ENCODE measurements at places on chromosomes 12 and 14.

GRCh38 chr14:58668848-58669480 lies 31.2 kb downstream of the DACT1 start:
- no peak for DNase-seq
- H3K27ac ChIP-seq = no peak overlapping the region
- H3K4me3 ChIP-seq = no peak overlapping the region
- no peaks in the 10 kb centered on the region for H3K36me3 ChIP-seq
- peaks cover 2% of the 10 kb centered on the region for H3K27me3 ChIP-seq

GRCh38 chr12:46675736-46676135 lies 150.1 kb downstream of the SLC38A4 start:
- H3K27me3 ChIP-seq = no peaks in the 10 kb centered on the region
- H3K36me3 ChIP-seq = no peaks in the 10 kb centered on the region
- no peaks in the 10 kb centered on the region for H3K4me1 ChIP-seq
- no peak overlapping the region for H3K4me3 ChIP-seq
- H3K27ac ChIP-seq = no peak overlapping the region

DNA sequence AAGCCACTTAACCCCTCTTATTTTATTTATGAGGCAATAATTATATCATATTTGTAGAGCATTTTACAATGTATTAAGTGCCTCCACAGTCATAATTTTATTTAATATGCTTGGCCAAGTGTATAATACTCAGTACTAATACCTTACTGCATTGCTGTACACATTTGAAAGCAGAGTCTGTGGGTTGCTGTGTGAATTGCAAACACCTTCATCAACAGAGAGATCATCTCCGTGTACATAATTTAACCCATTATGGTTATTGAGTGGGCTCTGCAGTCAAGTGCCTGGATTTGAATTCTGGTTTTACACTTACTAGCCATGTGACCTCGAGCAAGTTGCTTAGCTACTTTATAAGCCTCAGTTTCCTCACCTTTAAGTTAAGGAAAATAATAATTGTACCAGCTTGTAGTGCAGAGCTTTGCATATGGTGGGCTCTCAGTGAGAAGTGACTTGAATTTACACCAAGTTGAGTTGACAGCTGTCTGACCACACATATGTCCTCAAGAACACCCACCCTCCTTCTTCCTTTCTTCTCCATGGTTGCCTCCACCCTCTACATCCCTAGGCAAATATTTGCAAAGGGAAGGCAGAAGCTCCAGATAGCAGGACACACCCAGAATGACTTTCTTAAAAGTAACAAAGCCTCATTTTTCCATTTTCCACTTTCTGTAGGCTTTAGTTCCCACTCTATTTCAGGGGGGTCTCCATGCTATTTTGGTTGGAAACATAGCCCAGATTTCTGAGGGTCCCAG lies 12.3 kb downstream of the CRACR2A start:
- no peak overlapping the region for H3K27ac ChIP-seq
- peaks cover 40% of the 10 kb centered on the region for H3K36me3 ChIP-seq
- H3K4me1 ChIP-seq = peaks cover 20% of the 10 kb centered on the region
- no peak for DNase-seq
- no peaks in the 10 kb centered on the region for H3K27me3 ChIP-seq
- no peak overlapping the region for H3K4me3 ChIP-seq

DNA sequence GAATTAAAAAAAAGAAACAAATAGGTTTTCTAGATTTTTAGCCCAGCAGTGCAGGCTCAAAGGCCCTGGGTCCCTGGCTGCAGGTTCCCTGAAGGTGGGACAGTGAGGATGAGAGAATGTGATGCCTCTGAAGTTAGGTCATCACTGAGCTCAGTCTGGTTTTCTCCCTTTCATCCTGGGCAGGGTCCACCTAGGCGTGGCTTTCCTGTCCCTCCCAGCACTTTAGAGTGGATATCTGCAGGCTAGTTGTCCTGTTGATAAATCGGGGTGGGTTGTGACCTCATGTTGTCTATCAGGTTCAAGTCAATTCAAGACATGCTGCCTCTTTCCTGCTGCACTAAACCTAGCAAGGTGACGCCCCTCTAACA lies 60.9 kb downstream of the MAP1LC3B2 start:
- no peaks in the 10 kb centered on the region for H3K36me3 ChIP-seq
- no peak overlapping the region for H3K4me3 ChIP-seq
- no peak overlapping the region for H3K27ac ChIP-seq
- peaks cover 5% of the 10 kb centered on the region for H3K27me3 ChIP-seq
- no peaks in the 10 kb centered on the region for H3K4me1 ChIP-seq

Measured in activated CD4-positive, alpha-beta T cell treated with anti-CD3 and anti-CD28 coated beads, Interleukin-2, amount 10 ng/mL, durations not matched to agents 7 days and 5 days (primary cell).